ENCODE measurements at places on chromosomes 4 and X. TPM values are rescaled to one million over a fixed set of nuclear protein-coding genes. Genes with fewer than 3 reads are reported as not detected.

The MID1 gene
- 34.7 TPM for total RNA-seq

The SH3TC1 gene
- total RNA-seq, result 34.4 TPM

The C4orf50 gene
- total RNA-seq, result 0.03 TPM

The COL4A6 gene
- 2.7 TPM for total RNA-seq

The GPR50 gene
- total RNA-seq, result not detected

The GSTCD gene
- total RNA-seq, result 8.2 TPM

The GSX2 gene
- total RNA-seq, result not detected

- H3K36me3 ChIP-seq, result no peaks in the 10 kb centered on the region
- DNase-seq, result no peak
- no peaks in the 10 kb centered on the region for H3K4me1 ChIP-seq
- no peak overlapping the region for H3K4me3 ChIP-seq
Measured at GRCh38 chr4:80566203-80566872, 230.8 kb downstream of the CFAP299 start.

DNA sequence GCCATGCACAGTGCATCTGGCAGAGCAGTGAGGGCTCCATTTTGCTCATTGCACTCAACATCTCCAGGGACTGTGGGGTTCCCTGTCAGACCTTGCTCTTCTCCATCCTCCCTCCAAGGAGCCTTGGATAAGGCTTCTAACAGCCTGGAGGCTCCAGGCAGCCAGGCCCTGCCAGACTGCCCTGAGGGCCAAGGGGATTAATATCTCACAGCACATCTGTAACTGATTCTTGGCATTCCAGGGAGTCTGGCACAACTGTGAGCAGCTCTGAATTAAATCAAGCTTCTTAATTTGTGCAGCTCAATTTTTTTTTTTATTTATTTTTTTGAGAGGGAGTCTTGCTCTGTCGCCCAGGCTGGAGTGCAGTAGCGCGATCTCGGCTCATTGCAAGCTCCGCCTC lies 224.5 kb upstream of the PGRMC2 start:
- H3K4me3 ChIP-seq, result no peak overlapping the region
- no peaks in the 10 kb centered on the region for H3K36me3 ChIP-seq
- no peaks in the 10 kb centered on the region for H3K27me3 ChIP-seq
- no peak for DNase-seq

DNA sequence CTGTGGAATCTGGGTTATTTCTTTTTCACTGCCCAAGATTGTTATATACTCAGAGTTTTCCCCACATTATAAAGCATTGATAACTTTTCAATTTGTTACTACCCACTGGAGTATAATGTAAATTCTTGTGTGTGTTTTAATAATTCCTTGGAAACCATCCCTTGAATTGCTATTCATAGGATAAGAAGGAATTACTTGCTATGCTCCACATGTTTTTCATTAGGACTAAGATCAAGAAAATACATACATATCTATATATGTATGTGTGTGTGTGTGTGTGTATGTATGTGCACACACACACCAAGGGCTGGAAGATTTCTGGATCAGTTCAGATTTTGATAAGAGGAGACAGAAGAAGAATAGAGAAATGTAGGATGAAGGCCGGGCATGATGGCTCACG lies 206.4 kb upstream of the JADE1 start:
- H3K36me3 ChIP-seq, result no peaks in the 10 kb centered on the region
- DNase-seq, result no peak
- H3K4me3 ChIP-seq, result no peak overlapping the region
- no peaks in the 10 kb centered on the region for H3K4me1 ChIP-seq
- H3K27me3 ChIP-seq, result no peaks in the 10 kb centered on the region

GRCh38 chrX:110043506-110043905 lies 40.6 kb downstream of the TMEM164 start:
- H3K36me3 ChIP-seq, result no peaks in the 10 kb centered on the region
- H3K27me3 ChIP-seq, result no peaks in the 10 kb centered on the region
- H3K27ac ChIP-seq, result no peak overlapping the region
- H3K4me1 ChIP-seq, result no peaks in the 10 kb centered on the region

DNA sequence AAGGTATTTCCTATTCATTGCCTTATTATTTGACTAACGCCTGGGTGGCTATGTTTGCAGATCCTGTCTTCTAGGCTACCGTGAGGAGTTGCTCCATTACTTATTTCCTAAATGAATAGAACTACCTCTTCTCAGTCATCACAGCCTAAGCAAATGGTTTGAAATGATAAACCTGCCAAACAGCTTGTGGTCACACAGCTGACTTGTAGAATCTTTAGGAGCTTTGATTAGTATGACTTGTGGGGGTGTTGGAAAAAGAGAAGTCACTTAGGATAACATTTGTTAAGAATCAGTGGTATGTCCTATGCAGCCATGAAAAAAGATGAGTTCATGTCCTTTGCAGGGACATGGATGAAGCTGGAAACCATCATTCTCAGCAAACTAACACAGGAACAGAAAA lies 169.3 kb downstream of the PPARGC1A start:
- H3K4me3 ChIP-seq, result no peak overlapping the region
- H3K27ac ChIP-seq, result no peak overlapping the region
- no peak for DNase-seq
- H3K4me1 ChIP-seq, result no peaks in the 10 kb centered on the region
- H3K27me3 ChIP-seq, result no peaks in the 10 kb centered on the region

- no peaks in the 10 kb centered on the region for H3K4me1 ChIP-seq
- DNase-seq, result no peak
- H3K27me3 ChIP-seq, result no peaks in the 10 kb centered on the region
- no peaks in the 10 kb centered on the region for H3K36me3 ChIP-seq
- no peak overlapping the region for H3K27ac ChIP-seq
- H3K4me3 ChIP-seq, result no peak overlapping the region
Measured at GRCh38 chrX:69948276-69948797, 101.4 kb downstream of the AWAT2 start.

DNA sequence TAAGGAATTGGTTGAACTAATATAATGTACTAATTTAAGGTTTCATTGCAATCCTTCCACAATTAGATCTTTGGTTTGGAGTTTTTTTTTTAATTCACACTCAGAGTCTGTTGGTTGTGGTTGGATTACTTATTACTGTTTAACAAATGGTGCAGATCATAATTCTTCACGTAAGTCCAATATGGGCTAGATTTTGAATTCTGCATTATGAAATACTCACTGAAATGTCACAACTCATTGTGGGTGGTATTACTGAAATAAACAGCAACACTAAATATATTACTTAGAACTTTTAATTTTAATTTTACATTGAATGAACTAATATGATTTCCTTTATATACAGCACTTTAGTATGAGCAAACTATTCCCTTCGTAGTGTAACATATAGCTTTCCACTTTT lies 94.2 kb upstream of the MYOZ2 start:
- no peak overlapping the region for H3K4me3 ChIP-seq
- H3K4me1 ChIP-seq, result peaks cover 4% of the 10 kb centered on the region
- H3K27ac ChIP-seq, result peak overlapping the region; percentile 90

GRCh38 chr4:30386266-30386895 lies 333.8 kb upstream of the PCDH7 start:
- H3K27me3 ChIP-seq, result no peaks in the 10 kb centered on the region
- H3K27ac ChIP-seq, result no peak overlapping the region
- H3K36me3 ChIP-seq, result no peaks in the 10 kb centered on the region
- DNase-seq, result no peak

- no peak overlapping the region for H3K4me3 ChIP-seq
- no peak overlapping the region for H3K27ac ChIP-seq
- no peaks in the 10 kb centered on the region for H3K4me1 ChIP-seq
Measured at GRCh38 chr4:96691521-96691920, 851.6 kb downstream of the PDHA2 start.

- no peak overlapping the region for H3K27ac ChIP-seq
- no peaks in the 10 kb centered on the region for H3K4me1 ChIP-seq
- H3K27me3 ChIP-seq, result no peaks in the 10 kb centered on the region
Measured at GRCh38 chr4:176492646-176493302, 173.0 kb downstream of the SPCS3 start.

GRCh38 chr4:165982934-165983333 lies 109.9 kb downstream of the TLL1 start:
- no peaks in the 10 kb centered on the region for H3K4me1 ChIP-seq
- no peak for DNase-seq
- no peak overlapping the region for H3K4me3 ChIP-seq

- no peaks in the 10 kb centered on the region for H3K4me1 ChIP-seq
- no peak overlapping the region for H3K4me3 ChIP-seq
- no peak overlapping the region for H3K27ac ChIP-seq
- DNase-seq, result no peak
- H3K36me3 ChIP-seq, result no peaks in the 10 kb centered on the region
Measured at GRCh38 chr4:155929833-155930232, 23.8 kb downstream of the CTSO start.

DNA sequence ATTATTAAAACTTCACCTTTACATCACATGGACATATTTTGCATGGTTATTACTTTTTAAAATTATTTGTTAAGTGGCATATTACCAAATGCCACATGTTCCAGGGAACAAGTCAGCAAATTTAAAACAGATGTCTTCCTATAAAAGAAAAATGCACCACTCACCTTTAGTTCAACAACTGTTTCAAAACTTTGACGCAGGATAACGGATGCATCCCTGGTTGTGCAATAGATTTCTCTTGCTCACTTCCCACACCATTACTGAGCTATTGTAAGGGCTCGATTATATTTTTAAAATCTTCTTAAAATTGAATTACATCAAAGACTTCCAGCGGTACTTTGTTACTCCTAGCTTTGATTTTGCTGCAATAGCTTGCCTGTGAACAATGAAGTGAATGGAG lies 93.0 kb upstream of the ARHGAP24 start:
- no peaks in the 10 kb centered on the region for H3K27me3 ChIP-seq
- no peaks in the 10 kb centered on the region for H3K4me1 ChIP-seq
- H3K27ac ChIP-seq, result no peak overlapping the region
- H3K36me3 ChIP-seq, result no peaks in the 10 kb centered on the region
- no peak for DNase-seq

GRCh38 chr4:48360285-48361011 lies 19.1 kb downstream of the SLAIN2 start:
- no peak for DNase-seq
- H3K27me3 ChIP-seq, result no peaks in the 10 kb centered on the region
- H3K36me3 ChIP-seq, result no peaks in the 10 kb centered on the region
- H3K4me1 ChIP-seq, result peaks cover 5% of the 10 kb centered on the region

- no peaks in the 10 kb centered on the region for H3K27me3 ChIP-seq
- peak overlapping the region; percentile 62 for H3K4me3 ChIP-seq
- H3K4me1 ChIP-seq, result no peaks in the 10 kb centered on the region
- H3K27ac ChIP-seq, result no peak overlapping the region
Measured at GRCh38 chr4:70994387-70995099, 1.1 kb downstream of the DCK start.

DNA sequence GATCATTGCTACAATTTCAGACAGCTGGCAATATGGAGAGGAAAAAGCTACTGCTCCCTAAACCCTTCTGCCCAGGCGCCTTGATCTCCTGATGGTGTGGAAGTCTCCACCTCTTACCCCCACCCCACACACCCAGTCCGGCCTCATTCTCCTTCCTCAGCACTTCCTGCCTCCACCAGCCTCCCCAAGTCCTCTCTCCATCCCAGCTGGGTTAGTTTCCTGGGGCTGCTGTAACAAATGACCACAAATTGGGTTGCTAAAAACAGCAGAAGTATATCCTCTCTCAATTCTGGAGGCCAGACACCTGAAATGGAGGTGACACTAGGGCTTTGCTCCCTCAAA lies 1.1 kb upstream of the CCNQ start:
- DNase-seq, result no peak
- no peaks in the 10 kb centered on the region for H3K27me3 ChIP-seq
- peak overlapping the region; percentile 29 for H3K4me3 ChIP-seq

DNA sequence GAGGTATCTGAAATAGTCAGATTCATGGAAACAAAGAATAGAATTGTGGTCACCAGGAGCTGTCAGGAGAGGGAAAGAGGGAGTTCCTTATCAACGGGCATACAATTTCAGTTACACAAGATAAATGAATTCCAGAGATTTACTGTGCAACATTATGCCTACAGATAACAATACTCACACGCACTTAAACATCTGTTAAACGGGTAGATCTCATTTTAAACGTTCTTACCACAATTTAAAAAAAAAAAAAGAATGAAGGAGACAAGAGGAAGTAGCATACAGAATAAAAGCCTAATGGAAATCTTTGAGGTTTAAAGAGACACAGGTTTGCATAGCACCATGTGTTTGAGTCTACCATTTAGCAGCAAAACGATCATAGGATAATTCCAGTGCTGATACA lies 298.0 kb downstream of the DKK2 start:
- no peaks in the 10 kb centered on the region for H3K27me3 ChIP-seq
- no peaks in the 10 kb centered on the region for H3K36me3 ChIP-seq
- no peaks in the 10 kb centered on the region for H3K4me1 ChIP-seq
- no peak for DNase-seq

DNA sequence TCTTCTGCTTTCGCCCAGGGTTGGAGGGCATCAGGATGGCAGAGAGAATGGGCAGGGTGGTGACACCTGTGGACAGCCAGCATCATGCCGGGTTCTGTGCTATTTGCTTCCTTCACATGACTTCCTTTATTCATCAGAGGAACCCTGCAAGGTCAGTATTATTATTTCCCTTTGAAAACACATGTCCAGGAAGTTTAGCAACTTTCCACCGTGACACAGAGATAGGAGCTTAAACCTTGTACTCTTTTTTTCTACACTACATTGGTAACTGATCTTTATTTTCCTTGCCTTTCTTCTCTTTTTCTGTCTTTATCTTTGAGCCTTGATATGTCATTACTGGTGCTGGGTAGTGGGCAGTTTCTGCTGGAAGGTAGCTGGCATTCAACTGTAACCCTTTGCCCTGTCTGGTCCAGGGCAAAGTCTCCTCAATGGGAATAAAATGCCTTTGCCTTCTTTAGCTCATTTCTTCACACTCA lies 5.0 kb upstream of the MGST2 start:
- no peaks in the 10 kb centered on the region for H3K27me3 ChIP-seq
- no peak for DNase-seq
- no peaks in the 10 kb centered on the region for H3K36me3 ChIP-seq
- no peak overlapping the region for H3K27ac ChIP-seq
- no peaks in the 10 kb centered on the region for H3K4me1 ChIP-seq

DNA sequence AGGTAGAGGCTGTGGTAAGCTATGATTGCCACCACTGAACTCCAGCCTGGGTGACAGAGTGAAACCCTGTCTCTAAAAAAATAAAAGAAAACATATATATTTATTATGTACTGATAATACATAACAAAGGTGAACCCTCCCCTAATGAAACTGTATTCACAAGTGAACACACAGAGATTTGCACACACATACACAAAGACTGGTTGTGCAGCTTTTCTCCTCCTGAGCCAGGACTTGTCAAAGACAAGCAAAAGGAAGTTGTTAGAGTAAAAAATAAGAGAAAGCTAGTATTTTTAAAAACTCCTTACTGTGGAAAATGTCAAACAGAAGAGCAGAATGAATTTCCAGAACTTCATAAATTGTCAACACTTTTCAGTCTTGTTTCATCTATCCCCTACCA lies 1.5 kb upstream of the GRSF1 start:
- H3K4me3 ChIP-seq, result no peak overlapping the region
- H3K27me3 ChIP-seq, result no peaks in the 10 kb centered on the region
- no peaks in the 10 kb centered on the region for H3K4me1 ChIP-seq
- no peaks in the 10 kb centered on the region for H3K36me3 ChIP-seq

Data from aorta (tissue), 5 donors.